ENCODE measurements at places on chromosomes 7 and 10. TPM values are rescaled to one million over a fixed set of nuclear protein-coding genes. Genes with fewer than 3 reads are reported as not detected.

The ATRNL1 gene
- total RNA-seq: 1.1 TPM

The SORCS1 gene
- total RNA-seq: 1.3 TPM

The LAMB1 gene
- 76.7 TPM for total RNA-seq

The CDNF gene
- 2.3 TPM for total RNA-seq

The PPP1R17 gene
- not detected for total RNA-seq

The ADARB2 gene
- total RNA-seq: 1.1 TPM

The TAS2R40 gene
- total RNA-seq: not detected

DNA sequence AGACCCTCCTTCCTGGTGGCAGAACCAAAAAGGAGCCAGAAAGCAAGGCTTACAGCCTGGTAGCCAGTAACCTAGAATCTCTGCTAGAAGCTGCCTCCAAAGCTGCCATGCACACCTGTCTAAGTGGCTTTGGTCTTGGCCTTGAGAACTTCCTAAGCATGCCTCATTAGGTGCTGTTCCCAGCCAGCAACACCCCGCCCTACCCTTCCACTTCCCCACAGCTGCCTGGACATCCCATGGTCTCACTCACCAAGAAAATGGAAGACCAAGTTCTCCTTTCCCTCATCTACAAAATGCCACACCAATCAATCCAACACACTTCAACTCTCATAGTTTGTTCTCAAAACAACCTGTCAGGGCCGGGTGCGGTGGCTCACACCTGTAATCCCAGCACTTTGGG, 4.2 kb downstream of the PSAP start:
- no peak for DNase-seq

DNA sequence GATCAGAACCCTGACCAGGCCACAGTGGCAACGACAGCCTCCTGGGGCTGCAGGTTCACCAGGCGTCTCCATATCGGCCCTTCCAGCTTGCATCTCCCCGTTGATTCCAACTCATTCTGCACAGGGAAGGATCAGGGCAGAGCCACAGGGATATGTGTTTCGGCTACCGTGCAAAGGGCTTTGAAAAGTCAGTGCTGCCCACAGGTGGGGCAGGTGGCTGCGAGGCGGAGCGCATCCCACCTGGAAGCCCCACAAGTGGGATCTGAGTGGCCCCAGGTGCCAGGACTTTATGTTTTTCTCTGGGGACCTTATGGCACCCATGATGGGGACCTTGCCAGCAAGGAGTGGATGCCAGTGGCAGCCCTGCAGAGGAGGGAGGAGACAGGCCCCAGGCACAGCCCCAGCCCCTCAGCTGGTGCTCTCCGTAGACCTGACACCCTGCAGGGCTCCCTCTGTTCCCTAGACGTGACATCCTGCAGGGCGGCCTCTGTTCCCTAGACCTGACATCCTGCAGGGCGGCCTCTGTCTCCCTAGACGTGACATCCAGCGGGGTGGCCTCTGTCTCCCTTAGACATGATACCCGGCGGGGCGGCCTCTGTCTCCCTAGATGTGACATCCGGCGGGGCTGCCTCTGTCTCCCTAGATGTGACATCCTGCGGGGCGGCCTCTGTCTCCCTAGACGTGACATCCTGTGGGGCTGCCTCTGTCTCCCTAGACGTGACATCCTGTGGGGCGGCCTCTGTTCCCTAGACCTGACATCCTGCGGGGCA, 189.4 kb downstream of the ELFN1 start:
- DNase-seq: no peak

DNA sequence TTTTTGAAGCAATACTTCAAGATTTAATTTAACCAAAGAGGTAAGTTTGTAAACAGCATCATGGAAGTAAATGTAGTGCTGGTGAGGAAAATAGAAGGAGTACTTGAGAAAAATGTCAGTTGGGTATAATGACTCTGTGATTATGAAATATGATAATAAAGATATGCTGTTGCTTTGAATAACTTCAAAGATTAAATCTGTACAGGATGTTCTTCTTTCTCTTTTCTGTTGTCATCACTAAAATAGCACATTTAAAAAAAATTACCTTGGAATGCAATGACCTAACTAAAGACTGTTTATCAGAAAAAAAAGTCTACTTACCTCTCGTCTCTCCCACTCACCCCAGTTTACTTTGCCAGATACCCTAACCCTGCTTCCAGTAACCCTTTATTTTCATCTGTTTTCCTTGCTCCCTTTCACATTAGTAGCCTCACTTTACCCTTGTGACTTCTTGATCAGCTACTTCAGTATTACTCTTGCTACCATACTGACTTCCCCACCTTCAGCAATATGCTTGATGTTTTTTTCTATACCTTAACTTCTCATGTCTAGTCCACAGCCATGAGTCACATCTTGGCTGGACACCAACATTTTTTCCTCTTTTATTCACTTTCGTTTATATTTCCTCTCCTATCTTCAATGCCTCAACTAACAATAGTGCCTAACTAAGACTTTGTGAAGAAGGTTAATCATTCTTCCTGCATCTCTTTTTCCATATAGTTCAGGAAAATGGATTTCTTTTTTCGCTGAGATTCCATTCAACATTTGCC, 29.7 kb upstream of the TAS2R16 start:
- no peak for DNase-seq

DNA sequence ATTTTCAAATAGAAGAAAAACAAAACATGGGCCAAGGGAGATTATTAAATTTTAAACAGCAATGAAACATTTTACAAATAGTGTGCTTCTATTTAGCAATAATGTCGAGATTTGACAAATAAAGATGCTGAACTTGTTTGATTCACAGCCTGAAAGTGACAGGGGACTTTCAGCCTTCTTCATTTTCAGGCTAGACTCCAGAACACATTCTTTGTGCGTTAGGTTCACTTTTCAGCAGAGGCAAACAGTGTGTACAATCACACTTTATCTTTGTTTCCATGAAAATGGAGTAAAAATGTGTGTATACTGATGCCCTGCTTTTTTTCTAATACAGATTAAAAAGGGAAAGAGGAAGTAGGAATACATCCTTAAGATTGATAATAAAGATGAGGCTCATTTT, 35.6 kb downstream of the FAM171A1 start:
- no peak for DNase-seq

GRCh38 chr10:19815731-19816410, 361 bp upstream of the PLXDC2 start:
- peak; percentile 88 for DNase-seq

GRCh38 chr7:151895631-151896031, 18.7 kb upstream of the PRKAG2 start:
- no peak for DNase-seq

- no peak for DNase-seq
Observed at GRCh38 chr10:77024461-77024860, 613.1 kb downstream of the KCNMA1 start.

DNA sequence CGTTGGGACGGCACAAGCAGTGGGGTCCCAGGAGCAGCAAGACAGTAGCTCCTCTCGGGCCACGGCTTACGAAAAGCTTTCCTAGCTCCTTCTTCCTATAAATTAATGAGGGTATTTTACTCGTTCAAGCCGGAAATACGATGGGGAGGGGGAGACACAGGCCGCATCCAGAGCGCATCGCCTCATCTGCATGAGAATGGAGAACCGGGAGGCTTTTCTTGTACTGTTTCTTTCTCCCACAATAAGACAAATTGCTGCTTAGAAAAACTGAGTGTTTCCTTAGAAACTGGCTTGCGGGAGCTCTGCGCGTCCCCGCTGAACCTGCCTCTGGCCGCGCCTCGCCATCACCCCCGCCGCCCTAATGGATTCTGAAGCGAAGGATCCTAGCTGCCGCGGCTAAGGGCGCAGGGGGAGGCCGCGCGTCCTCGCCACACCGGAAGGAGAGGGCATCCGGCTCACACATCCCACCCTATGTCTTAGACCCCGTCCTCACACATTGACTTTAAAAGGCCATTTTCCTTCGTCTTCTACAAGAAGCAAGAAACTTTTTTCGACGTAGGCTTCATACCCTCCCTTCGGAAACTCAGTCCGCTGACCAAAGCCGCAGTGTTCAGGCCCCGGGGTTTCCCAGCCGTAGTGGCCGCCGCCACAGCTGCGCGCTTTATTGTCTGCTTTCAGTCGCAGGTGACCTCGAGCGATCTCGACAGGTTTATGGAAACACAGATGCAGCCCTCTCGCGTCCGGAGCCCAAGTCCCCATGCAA, 8.8 kb downstream of the NXPH1 start:
- DNase-seq: no peak

Data from suprapubic skin (tissue), 4 donors.